ENCODE measurements at places on chromosomes 7 and 10.

DNA sequence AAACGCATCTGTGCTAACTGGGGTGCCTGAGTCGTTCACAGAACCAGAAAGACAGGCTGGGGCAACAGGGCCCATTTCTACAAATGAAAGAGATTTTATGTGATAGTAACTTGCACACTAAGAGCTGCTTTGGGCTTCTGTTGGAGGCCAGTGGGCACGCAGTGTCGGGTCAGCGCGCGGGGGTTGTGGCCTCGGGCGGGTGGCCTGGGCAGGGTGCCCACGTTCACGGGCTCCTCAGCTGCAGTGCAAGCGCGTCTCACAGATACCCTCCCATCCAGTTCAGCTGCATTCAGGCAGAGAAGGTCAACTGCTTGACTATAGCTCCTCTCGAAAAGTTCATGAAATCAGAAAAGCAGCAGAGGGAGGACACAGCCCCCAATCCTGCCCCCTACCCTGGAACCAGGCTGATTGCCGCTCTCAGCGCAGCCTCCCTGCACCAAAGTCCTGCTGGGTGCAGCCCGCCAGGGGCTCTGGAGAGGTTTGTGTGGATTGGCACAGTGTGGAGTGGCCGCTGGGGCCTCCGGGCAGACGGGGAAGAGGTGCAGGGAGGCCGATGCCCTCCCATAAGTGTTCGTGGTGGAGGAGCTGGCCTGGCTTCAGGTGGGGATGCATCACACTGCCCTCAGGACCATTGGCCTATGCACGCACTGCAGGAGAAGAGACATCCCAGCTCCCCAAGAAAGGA lies 582.8 kb downstream of the TCERG1L start:
- DNase-seq = no peak

DNA sequence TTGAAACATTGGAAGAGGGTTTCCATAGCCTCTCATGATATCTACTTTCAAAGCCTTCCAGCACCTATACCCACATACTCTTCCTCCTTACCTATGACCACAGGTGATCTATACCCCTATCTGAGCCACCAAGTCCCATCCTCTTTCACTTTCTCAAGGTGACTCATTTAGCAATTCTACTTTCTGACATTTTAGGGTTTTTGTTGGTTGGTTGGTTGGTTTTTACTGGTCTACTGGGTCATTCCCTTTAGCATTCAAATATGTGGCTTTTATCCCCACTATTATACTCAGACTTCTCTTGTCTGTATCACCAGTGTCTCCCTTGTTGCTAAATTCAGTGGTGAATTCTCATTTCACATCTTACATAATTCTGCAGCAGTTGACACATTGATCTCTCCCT lies 130.4 kb upstream of the STEAP4 start:
- DNase-seq = no peak

DNA sequence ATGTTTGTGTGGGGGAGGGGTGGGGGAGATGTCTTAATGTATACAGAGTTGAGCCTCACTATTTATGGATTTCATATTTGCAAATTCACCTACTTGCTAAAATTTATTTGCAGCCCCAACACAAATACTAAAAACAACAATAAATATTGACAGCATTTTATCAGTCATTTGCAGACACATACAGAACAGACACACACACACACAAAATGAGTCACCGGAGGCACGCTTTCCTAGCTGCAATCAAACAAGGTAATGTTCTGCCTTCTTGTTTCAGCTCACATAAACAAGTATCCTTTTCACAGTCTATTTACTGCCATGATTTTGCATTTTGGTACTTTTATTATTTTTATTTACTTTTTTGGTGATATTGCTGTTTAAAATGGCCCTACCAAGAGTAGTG lies 88.5 kb downstream of the IPMK start:
- DNase-seq = no peak

GRCh38 chr7:47183862-47184590 lies 397.9 kb downstream of the TNS3 start:
- DNase-seq = no peak

DNA sequence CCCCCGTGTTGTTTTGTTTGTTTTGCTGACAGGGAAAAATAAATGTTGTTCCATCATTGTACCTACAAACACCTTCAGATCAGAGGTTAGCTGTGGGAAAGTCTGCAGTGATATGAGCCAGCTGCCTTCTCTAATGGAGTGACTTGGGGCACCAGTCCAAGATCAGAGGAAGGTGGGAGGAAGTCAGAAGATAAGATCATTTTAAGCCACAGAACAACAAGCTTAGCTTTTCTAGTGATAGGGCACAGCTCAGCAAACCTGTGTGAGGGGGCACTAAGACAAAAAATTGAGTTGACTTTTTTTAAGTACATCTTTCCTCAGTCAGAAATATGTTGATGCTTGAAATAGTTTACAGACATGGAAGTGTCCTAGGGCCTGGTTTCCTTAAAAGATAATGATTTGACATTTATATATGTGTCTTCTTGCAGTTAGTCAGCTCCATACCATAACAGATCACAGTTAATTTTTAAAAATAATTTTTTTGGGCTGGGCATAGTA lies 240.3 kb upstream of the KAT6B start:
- DNase-seq = peak; percentile 28

DNA sequence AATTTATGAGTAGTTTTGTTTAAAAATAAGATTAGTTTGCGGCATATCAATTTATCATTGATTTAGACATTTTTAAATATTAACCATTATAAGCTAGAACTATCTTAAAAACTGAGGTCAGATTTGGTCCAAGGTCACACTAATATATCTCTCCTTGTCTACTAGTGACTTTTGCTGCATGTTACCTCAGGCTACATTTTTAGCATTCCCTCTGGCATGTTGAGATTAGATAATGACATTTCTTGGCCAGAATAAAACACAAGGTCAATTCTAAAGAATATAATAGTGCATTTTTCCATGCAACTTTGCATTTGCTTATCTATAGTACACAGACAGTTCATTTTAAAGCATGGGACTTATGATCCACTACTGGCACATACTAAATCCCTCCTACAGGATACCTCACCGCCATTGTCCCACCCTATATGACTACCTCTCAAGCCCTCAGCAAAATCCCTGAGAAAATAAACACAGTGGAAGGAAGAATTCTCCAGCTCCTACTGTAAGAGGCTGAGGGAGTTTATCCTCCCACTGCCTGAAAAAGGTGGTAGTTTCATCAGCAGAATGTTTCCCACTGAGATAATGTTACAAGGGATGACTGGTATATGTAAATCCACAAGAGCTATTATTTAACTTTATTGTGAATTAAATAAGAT lies 816.4 kb downstream of the GRM8 start:
- no peak for DNase-seq

DNA sequence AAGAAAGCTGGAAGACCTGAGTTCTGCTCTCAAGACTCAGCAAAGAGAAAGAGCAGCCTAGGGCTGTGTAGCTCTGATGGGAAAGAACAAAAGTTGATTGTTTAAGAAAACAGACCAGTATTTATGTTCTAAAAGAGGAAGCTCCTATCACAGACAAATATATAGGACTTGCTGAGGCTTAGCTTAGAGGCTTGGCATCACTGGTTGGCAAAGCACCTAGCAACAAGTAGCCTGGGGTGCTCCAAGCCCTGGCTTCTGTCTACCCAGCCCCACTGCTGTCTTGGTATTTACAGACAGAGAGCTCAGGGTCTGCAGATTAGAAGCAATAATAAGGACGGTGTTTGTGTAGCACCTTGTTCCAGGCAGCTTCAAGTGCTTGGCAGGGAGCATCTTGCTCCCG lies 36.9 kb upstream of the CCDC3 start:
- no peak for DNase-seq

DNA sequence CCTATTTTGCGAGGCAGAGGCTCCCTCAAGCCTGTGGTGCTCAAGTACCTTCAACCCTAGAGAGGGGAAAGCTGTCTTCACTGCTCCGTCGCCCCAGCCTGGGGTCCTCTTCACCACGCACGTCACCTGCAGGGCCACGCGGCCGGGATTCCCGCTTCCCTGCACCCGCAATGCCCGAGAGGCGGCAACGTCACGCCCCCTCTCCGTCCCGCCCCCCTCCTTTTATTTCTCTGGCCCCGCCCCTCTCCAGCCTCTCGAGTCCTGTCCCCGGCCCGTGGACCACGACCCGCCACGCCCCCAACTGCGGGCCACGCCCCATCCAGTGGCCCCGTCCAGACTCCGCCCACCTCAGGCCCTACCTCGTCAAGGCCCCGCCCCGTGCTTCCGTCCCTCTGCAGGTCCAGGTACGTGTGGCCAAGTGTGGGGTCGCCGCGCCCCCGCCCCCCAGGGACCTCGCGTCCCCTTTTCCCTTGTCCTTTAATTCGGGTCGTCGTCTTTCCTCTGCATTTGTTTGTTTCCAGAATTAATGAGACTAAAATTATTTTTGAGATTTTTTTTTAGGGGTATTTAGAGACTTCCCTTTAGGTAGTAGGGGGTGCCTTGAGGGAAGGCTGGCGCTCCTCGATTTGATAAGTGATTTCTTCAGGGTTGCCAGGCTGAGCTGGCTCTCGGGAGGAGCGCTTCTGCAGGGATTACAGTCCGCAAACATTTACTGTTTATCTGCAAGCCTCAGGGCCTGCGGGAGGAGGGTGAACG lies 69.8 kb upstream of the BAIAP2L1 start:
- no peak for DNase-seq

DNA sequence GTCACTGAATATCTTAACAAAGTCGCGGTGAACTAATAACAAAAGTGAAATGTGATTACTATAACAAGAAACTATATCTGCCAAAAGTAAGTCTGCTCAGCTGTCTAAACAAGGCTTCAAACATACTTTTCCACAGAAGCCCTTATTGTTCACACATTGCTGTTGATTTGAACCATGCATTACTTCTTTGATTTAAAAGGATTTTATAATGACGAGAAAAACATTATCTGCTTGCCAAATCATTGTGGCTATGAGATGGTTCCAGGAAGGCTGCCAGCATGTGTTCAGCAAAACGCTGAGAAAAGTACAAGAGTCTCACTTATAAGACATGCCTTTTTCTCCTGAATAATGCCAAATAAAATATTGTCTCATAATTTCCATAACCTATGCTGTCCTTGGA lies 24.4 kb downstream of the RNF133 start:
- peak; percentile 35 for DNase-seq

DNA sequence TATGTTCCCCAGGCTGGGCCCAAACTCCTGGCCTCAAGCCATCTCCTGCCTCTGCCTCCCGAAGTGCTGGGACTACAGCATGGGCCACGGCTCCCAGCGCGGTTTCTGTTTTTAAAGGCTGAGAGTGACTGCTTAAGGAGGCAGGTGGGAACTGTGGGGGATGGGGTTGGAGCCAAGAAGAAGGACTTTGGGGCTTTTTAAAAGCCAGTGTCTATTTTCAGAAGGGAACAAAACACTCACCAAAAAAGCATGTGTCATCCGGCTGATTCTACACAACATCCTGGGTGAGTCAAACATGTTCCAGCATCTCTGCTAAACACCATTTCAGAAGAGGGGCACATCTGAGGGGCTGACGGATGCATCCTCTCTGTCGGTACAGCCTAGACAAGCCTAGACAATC lies 824.5 kb downstream of the TYW1 start:
- DNase-seq = peak; percentile 87

- no peak for DNase-seq
Observed at GRCh38 chr10:13018171-13018570, 16.7 kb upstream of the CCDC3 start.

GRCh38 chr10:34313353-34313752 lies 501.7 kb downstream of the PARD3 start:
- DNase-seq = no peak

GRCh38 chr10:120749856-120750566 lies 101.2 kb upstream of the WDR11 start:
- no peak for DNase-seq

DNA sequence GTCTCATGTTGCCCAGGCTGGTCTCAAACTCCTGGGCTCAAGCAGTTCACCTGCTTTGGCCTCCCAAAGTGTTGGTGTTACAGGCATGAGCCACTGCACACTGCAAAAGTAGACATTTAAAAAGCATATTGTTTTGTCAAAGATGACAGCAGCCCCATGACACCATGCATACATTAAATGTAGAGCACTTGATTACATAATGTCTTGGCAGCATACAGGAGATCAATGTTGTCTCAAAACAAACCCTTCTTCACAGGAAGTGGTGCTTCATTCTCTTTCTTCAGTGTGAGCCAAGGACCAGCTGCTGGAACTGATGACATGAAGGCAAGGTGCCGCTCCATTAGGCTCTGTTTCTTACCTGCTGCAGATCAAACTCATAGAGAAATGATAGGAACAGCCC lies 218.4 kb downstream of the KLF6 start:
- DNase-seq = no peak

GRCh38 chr7:132934017-132934416 lies 147.9 kb downstream of the CHCHD3 start:
- DNase-seq = no peak

DNA sequence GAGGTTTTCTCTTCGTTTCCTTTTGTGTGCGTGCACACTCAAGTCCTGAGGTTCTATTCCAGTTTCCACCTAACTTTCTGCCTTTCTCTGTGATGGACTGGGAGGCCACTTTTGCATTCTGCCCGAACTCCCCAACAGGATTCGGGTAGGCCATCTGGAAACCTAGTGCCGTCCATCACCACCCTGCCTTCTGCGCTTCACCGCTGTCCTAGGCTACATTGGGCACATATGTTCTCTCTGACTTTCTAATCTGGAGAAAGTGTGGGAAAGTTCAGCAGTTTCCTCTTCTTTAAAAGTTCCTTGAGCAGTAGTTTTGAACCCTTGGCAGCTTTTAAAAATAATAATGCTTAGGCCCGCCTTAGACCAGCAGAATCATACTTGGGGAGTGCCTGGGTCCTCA lies 46.8 kb downstream of the SHH start:
- no peak for DNase-seq

DNA sequence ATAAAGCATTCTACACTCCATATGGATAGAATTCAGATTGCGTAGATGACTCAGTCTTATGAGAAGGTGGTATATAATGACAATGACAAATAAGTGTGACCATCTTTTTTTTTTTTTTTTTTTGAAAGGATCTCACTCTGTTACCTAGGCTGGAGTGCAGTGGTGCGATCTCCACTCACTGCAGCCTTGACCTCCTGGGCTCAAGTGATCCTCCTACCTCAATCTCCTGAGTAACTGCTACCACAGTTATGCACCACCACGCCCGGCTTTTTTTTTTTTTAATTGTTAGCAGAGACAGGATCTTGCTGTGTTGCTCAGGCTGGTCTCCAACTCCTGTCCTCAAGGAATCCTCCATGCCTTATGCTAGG lies 43.2 kb upstream of the NRP1 start:
- peak; percentile 53 for DNase-seq

GRCh38 chr10:65394502-65395297 lies 1531.1 kb upstream of the LRRTM3 start:
- DNase-seq = peak; percentile 89

GRCh38 chr10:99630991-99631390 lies 10.8 kb upstream of the SLC25A28 start:
- DNase-seq = no peak

- DNase-seq = no peak
Observed at GRCh38 chr10:51711519-51711891, 12.1 kb upstream of the CSTF2T start.

DNA sequence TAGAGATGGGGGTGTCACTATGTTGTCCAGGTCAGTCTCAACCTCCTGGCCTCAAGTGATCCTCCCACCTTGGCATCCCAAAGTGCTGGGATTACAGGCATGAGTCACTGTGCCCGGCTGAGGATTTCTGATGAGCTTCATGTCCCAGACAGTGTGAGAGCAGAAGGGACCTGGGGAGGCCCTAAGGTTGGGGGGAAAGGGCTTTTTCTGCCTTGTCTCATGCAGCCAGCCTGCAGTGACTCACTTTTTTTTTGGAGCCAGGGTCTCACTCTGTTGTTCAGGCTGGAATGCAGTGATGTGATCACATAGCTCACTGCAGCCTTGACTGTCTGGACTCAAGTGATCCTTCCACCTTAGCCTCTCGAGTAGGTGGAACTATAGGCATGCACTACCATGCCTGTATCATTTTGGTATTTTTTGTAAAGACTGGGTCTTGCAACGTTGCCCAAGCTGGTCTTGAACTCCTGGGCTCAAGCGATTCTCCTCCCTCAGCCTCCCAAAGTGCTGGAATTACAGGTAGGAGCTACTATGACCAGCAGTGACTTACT lies 14.6 kb downstream of the COL26A1 start:
- DNase-seq = peak; percentile 42

Data from A172 (cell line).